ENCODE measurements at places on chromosomes 1 and 21.

GRCh38 chr1:37628026-37628556, 6.6 kb downstream of the RSPO1 start:
- no peak for DNase-seq

- no peak for DNase-seq
Measured at GRCh38 chr1:196393742-196394141, 214.5 kb downstream of the KCNT2 start.

DNA sequence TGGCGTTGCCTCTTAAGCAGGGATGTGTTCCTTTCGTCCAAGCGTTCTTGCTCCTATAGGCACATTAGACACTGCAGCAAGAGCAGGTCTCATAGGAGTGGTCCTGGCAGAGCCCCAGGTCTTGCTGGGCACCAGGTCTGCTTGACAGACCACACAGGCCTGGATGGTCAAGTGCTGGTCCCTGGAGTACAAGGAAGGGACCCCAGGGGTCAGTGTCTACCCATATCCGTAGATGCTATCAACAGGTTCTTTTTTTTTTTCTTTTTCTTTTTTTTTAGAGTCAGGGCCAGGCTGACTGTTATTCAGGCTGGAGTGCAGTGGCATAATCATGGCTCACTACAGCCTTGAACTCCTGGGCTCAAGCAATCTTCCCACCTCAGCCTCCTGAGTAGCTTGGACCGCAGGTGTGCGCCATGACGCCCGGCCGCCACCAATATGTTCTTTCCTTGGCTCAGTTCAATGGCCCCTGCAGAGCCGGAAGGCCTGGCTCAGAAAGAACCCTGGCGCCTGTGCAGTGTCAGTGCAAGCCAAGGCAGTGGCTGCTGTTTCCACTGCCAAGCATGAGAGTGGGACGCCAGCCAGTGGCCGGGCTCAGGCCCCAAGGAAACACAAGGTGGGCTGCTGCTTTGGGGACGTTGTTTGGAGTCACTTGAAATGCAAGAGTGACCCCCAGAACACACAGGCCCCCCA, 10.0 kb upstream of the TNFRSF8 start:
- no peak for DNase-seq

GRCh38 chr21:15852146-15852545, 122.4 kb downstream of the USP25 start:
- DNase-seq, result no peak
